ENCODE measurements at places on chromosomes 4 and X.

DNA sequence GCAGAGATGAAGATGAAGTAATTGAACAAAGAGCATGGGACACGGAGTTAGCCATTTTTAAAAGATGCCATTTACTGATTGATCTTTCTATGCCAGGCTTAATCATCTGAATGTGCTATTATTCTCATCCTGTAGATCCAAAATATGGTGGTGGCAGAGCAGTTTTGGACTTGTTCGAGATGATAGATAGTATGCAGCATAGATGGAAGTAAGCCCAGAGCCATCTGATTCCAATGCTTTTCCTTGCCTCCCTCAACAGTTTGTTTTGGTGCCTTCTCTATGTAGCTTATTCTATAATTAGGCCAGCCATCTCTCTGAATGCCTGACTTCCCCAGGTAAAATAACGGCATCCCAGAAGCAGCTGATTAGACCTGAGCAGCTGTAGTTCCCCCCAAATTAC is 152.6 kb upstream of the CLNK start:
- no peak for DNase-seq

- no peak for DNase-seq
Observed at GRCh38 chr4:15162465-15163283, 160.4 kb downstream of the CPEB2 start.

GRCh38 chrX:63350941-63351616 is at the start of gene SPIN4:
Gene SPIN4 (minus strand): TSS chrX:63351332. CDS start chrX:63350819, 513 bp downstream.
- peak; percentile 33 for DNase-seq

GRCh38 chrX:37468124-37468739 is 103.2 kb upstream of the LANCL3 start:
- DNase-seq = no peak

Measured in stimulated activated CD8-positive, alpha-beta memory T cell treated with anti-CD3 and anti-CD28 coated beads, Interleukin-15, amount 100 ng/mL, for 24 hours (primary cell).